ENCODE measurements at places on chromosomes 4 and X.

- DNase-seq, result no peak
These were observed 4.6 kb upstream of the TIFA start for GRCh38 chr4:112290341-112290740.

DNA sequence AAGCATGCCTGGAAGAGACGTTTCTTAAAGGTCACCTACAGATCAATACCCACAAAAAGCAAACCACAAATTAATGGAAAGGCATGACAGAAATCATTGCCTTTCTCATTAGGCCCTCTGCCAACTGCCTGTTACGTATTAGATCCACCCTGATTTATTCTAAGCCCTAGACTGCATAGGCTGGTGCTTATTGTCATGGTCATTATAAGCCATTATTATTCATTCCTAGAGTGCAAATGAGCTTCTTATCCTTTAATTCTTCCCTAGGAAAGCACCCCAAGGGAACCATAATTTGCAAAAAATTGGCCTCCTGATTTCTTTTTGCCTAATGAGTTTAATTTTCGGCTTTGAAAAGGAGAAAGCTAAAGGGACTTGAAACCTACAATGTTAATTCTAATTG is 184.2 kb upstream of the GPRIN3 start:
- peak; percentile 55 for DNase-seq

- DNase-seq, result no peak
These were observed 84.6 kb downstream of the FBXO8 start for GRCh38 chr4:174198828-174199227.

DNA sequence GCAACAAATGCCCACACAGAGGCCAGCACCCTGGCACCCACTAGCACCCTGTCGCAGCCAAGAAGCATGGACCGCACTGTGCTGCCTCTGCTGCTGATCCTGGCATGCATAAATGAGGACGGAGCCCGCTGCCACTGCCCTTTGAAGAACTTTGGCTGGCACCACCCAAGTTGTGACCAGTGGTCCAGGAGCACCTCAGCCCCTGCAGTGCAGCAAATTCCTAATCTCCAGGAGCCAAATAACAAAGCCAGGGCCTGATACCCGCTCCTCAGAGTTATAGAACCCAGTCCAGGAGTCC is 807.2 kb downstream of the GLUD2 start:
- DNase-seq, result no peak

GRCh38 chr4:18536428-18536827 is 514.9 kb upstream of the LCORL start:
- DNase-seq, result no peak

DNA sequence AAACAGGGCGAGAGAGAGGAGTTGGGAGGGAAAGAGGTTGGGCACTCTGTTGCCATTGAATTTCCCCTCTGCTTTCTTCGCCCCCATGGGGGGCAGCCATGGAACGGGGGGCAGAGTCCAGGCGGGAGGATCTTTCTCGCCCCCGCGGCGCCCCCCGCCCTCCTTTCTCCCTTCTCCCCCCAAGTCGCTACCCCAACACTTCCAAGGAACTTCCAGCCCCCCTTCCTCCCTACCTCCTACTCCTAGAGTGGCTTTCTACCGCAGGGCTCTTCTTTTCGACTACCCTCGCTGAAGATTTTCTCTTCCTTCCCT is 594 bp upstream of the STAG2 start:
- no peak for DNase-seq

GRCh38 chr4:57119054-57119651 is 9.0 kb upstream of the IGFBP7 start:
- no peak for DNase-seq

GRCh38 chr4:111883557-111883999 is 261.7 kb upstream of the FAM241A start:
- no peak for DNase-seq

DNA sequence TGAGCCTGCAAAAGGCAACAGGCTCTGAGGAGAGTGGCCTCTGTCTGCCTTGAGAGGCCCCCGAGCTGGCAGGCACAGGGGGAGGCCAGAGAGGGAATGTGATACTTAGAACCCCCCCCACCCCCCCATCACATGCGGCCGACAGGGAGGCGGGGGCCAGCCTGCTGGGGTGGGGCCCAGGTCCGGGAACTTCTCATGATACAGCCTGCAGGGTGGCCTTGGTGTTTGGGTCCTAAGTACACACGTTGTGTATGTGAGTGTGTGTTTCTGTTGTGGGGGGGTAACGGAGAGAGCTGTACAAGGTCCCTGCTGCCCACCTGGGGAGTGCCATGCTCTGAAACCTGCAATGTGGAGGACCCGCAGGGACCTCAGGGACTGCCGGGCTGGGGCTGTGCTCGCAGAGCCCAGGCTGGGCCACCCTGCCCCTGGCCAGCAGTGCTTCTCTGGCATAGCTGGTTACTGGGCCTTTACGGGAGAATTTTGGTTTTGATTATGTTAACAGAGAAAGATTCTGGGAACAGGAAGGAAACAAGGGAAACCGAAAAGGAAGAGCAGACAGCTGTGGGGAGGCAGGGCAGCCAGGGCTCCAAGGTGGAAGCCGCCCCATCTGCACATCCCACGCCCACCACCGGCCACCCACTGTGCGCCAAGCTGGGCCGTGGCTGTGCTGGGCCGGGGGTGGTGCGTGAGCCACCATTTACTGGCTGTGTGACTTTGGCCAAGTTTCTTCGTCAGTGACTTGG is 19.9 kb downstream of the SH3BP2 start:
- no peak for DNase-seq

DNA sequence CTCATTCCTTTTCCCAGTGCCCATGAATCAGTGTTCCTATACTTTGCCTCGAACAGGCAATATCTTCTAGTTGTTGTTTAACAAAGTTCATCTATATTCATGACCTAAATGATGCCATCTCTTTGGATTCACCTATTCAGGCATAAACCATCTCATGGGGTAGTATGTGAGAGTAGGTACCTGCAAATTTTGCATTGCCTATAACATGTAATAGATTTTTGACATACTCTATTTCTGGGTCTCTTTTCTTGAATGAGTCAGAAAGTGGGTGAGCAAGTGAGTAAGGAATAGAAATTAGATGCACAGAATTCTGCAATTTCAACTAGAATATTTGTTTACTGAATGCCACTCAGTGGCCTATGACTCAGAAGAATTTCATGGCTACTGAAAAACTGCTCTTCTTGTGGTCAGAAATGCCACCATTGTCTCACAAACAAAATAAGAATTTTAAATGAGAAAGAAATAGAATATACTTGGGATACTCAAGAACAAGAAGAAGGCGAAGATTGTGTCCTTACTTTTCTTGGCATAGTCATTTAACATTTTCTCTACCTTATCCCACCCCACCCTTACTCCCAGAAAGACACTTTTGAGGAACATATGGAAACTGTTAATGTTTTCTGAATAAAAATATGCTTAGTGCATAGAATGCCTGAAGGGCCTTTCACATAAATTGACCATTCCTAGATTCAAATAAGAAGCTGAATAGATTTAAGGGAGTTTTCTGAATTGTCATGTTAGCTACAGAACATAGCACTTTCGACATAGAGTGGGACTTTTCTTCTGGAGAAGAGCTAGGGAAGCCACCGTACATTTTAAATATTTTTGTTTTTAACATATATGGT is 86.8 kb downstream of the HHIP start:
- DNase-seq, result no peak

DNA sequence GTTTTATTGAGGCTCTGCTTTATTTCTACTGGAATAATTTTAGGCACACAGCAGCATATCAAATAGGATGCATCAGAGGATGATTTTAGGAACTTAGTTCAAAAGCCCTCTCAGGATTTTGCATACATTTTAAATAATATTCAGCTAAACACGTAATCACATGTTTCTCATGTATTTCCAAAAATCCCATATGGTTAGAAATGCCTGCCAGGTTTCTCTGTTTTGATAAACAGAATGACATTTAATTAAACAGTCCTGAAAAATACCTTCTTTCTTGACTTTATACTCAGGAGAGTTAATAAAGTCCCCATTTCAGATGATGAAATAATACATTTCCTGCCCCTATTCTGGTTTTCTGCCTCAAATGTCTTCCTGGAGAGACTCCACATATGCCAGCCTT is 86.5 kb upstream of the AMELX start:
- no peak for DNase-seq

- DNase-seq, result no peak
These were observed 248.6 kb upstream of the VEGFC start for GRCh38 chr4:177041356-177041755.

GRCh38 chrX:130082244-130083106 is 27.8 kb downstream of the ELF4 start:
- DNase-seq, result no peak

- DNase-seq, result no peak
These were observed 855.1 kb upstream of the INTU start for GRCh38 chr4:126777649-126778048.

DNA sequence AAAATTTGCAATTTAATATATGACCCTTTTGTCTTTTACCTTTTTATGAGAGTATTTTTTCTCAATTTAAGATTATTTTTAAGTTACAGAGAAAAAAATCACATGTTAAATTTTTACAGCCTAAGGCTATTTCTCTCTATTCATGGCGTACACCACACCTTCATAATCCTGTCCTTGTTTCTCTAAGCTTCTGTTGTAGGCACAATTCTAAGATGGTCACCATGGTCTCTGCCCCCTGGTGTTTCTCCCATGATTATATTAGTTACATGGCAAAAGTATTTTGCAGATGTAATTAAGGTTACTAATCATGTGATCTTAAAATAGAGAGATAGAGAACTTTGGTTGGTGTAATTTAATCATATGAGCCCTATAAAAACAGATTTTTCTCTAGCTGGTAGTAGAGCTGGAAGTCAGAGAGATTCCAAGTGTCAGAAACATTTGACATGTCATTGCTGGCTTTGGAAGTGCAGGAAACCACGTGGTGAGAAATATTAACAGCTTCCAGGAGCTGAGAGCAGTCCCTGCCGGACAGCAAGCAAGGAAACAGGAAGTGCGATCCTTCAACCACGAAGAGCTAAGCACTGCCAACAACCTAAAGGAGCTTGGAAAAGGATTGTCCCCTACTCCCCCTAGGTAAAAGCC is 89.8 kb downstream of the EIF4E start:
- DNase-seq, result no peak

DNA sequence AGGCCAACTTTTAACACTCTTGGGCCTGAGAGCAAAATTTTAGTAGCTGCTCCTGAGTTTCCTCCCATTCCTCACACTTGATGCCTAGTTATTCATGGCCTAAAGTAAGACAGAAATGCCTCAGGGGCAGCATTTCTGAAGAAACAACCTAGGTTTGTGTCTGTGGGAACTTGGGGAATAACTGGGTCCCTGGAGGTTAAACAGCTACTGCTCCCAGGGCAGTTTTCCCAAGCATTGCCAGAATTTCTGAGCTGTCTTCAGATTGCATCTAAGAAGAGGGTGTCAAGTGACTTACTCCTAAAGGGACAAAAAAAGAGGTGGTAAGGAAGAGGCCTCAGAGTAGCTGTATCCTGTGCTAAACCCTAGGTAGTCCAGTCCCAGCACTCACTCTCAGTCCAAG is 130.8 kb upstream of the ACSL4 start:
- no peak for DNase-seq

- no peak for DNase-seq
These were observed 232.2 kb upstream of the MAOA start for GRCh38 chrX:43423876-43424275.

DNA sequence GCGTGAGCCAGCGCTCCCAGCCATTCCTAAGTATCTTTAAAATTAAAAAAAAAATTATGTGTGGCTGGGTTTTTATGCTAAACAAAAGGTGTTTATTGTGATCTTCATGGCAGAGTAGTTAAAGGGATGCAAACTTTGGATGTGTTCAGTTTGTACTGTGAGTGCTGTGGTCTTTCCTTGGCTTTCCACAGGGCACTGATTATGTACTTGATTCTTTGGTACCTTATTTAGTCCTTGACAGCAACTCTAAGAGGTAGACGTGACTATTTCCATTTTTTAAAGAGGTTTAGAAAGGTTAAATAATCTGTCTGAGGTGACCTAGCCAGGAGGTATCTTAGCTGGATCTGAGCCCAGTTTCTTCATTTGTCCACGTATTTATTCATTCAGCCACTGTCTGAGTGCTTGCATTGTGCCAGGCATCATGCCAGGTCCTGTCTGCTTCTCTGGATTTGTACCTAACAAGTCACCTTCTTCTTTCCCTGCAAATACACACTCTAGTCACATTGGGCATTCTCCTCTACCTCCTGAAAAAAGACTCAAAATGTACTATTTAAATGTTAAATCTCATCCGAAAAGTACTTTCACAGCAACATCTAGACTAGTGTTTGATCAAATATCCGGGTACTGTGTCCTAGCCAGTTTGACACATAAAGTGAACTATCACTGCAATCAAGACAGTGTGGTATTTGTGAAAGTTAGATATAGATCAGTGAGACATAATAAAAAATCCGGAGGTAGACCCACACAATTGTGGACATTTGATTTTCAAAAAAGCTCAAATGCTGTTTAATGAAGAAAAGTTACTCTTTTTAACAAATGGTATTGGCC is 31.5 kb downstream of the WWC2 start:
- DNase-seq, result no peak

- DNase-seq, result no peak
These were observed 145.3 kb downstream of the DTHD1 start for GRCh38 chr4:36426741-36427140.

DNA sequence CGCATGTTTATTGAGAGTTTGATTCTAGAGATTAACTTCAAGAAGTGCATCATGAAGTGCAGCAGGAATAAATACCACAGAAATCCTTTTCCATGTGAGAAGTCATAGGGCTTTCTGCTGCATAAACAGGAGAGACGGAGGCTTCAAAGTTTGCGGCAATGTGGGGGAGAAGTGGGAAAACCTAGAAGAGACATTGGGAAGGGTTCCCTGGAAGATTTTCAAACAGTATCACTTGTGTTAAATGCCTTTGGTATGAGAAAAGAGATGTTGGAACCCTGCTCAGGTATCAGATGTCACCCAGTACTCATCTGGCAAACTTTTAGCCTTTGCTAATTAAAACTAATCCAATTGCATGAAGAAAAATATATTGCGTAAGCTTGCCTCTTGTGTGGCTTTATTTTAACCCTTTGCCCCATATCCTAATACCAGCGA is 15.4 kb downstream of the NHS start:
- DNase-seq, result no peak

DNA sequence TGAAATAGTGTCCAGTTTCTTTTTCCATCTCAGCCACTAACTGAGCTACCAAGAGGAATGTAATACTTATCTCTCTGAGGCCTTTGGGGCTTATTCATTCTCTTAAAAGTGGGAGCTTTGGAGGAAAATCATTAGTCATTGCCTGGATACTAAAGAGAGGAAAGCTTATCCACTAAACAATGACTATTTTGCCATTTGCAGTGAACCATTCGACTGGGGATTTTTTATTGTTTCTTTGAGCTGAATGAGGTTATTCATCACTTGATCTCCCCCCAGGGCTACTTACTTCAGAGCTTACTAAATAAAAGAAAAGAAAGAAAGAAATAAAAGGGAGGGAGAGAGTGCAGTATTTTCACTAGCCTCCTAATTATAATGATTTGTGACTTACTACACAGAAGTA is 1329.5 kb upstream of the TENM3 start:
- DNase-seq, result no peak

DNA sequence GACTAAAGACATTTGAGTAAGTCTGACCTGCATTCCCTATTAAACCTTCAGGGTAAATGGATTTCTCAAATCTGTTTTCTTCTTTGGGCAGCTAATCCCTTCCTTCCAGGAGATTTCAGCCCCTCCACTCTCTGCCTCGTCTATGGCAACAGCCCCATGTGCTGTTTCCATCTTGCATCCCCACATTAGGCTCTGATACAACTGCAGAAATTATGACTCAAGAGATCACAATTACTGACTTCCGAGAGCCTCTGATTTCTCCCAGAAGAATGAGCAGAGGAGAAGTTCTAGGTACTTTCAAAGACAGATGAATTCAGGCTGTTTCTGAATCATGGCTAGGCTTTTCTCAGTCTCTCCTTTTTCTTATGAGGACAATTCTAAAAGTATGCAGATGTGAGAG is 38.7 kb downstream of the RAI2 start:
- no peak for DNase-seq
